ENCODE measurements at places on chromosomes 1 and 21. TPM values are rescaled to one million over a fixed set of nuclear protein-coding genes. Genes with fewer than 3 reads are reported as not detected.
A peak's percentile ranks its signal among the peaks of the same experiment; 100 is the strongest.

DNA sequence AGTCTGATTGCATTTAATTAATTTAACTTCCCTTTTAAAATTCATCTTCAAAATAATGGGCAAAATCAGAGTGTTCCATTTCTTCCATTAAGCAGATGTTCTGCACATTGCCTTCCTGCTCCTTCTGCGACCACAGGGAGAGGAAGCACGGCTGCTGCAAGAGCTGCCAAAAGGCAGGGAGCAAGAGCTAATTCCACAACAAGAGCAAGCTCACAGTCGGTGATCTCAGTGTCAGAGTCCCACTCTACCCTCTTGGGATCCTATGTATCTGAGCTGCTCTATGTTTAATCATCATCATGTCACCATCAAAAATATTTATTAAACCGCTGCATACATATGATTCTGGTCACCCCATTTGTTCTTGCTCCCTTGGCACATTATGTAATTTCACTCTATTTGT lies 255.3 kb upstream of the CAMK1G start:
- no peak for DNase-seq

DNA sequence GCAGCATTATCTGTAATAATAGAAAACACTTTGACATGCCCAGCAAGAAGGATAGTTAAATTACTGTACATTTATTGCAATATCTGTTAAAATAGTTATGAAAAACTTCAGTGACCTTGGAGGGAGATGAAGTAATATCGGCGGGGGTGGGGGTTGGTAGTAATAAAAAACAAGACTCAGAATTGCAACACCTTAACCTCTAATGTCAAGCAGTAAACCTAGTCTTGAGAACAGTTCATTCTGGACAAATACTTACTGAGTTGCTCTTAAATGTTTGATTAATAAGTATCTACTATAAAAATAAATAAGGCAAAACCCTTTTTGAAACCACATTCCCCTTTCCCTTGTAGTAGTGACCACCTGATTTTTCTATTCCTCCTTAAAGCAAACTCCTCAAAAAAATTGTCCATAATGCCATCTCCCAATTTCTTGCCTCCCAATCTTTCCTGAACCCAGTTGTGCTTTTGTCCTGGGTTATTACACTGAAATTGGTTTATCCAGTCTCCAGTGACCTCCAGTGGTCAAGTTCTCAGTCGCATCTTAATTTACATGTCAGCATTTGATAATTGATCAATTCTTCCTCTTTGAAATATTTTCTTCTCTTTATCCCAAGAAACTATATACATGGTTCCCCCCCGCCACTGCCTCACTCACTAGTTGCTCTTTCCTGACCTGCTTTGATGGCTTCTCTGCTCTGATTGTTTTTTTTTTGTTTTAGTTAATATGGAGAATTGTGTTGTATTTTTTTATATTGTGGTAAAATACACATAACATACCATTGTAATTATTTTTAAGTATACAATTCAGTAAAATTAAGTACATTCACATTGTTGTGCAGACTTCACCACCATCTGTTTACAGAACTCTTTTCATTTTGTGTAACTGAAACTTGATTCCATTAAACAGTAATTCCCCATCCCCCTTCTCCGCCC lies 36.8 kb downstream of the RAP1A start:
- peak; percentile 48 for DNase-seq

GRCh38 chr1:14602136-14602535 lies 3.7 kb downstream of the KAZN start:
- DNase-seq, result no peak

DNA sequence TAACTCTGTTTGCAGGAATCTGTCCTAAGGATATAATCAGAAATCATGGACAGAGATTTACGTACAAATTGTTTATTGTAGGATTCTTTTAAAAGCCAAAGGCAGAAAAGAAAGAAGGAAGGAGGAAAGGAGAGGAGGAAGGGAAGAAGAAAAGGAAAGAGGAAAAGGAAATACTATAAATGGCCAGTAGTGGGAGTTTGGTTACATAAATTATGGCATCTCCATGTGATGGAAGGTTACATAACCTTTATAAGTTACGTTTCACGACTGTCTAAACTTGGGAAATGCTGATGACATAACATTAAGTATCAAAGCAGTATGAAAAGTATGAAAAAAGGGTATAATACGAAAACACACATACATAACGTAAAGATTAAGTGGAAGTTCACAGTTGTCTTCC lies 39.0 kb downstream of the SMYD2 start:
- no peak for DNase-seq

DNA sequence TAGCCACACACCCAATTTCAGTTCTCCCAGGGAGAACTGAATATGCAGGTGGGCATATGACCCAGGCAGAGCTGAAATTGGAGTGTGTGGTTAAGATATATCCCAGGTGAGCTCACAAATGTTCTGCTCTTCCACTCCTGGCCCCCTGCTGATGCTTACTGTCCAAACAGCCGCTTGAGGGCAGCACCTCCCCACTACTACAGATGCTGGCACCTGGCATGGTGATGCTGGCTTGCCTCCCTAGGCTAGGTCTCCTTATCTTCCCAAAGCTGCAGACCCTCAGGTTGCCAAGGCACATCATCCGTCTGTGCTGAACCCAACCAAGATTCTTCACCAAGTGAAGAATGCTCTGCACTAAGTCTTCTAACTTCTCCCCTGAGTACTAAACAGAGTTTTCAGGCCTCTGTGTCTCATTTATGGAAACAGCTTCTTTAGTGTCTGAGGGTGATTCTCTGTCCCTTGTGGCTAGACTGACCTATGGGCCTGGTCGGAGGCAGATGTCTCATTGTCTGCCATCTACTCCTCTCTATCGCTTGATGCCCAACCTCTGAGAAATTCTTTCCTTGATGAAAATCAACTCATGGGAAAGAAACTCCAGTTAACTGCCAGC lies 27.2 kb downstream of the XCL1 start:
- DNase-seq, result peak; percentile 56

DNA sequence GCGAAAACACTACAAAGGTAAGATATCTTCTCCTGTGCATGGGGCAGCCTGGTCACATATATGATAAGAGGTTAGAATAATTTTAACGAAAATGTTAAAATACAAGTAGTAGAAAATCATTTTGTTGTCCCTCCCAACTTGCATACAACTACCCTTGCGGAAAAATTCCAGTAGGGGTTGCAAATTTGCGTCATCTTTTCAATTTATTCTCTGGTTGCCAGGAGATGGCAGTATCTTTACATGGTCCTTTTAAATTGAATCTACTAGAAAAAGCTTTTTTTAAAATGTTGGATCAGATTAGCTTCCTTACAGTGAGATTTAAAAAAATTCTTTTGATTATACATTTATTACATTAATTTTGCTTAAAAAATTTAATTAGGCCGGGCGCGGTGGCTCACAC lies 10.9 kb downstream of the S100PBP start:
- peak; percentile 21 for DNase-seq

GRCh38 chr1:93720956-93721626 lies 39.5 kb upstream of the BCAR3 start:
- peak; percentile 61 for DNase-seq

DNA sequence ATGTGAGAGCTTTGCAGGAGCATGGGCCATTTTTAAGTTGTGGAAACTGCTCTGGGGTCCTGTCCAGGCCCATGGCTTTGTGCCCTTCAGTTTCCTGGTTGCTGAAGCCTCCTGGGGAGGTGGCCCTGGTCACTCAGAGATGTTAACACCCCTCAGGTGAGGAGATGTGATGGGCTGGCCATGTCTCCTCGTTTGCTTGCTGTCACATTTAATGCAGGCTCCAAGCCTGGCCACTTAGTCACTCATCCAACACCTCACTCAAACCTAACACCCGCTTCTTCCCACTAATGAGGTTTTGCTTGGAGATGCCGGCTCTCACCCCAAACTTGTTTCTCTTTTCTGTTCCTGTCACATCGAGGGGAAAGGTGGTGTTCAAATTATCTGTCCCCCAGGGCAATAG lies 192.7 kb downstream of the PTPRU start:
- DNase-seq, result no peak

DNA sequence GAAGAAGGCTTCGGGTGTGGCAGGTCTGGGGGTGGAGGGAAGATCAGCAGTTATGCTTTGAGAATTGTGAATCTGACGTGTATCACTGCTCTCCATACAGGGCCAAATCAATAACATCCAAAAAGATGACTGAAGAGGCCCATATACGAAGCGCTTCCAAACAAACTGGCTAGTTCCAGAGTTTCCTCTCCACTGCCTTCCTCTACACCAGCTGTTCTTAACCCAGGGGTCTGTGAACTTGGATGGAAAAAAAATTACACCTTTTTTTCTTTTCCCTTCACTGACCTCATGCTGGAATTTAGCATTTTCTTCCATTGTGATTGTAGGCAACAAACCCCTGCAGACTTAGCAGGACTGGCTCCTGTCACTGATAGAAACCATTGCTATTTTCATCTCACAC lies 77.1 kb upstream of the NBL1 start:
- DNase-seq, result no peak

DNA sequence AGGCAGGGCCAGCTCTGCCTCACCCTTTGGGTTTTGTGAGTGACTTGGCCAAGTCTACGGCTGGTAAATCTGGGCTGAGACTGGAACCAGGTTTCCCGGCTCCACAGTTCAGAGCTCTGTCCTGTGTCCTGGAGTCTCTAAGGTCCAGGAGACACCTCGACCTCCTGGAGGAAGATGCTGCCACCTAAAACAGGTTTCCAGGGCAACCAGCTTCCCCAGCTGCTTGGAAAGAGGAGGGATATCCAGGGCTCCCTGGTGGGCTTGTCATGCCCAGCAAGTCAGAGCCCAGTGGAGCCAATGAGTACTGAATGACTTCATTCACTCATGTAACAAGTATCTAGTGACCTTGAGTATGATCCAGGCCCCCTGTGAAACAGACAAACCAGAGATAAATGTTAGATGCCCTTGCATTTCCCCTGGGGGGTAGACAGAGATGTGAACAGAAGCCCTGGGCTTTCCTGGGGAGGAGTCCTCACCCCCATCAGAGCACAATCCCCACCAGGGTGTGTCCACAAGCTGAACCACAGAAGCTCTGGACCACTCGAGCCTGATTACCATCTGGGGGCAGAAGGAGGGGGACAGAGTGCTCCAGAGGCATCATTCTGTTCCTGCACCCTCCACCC lies 181.2 kb upstream of the RAB4A start:
- DNase-seq, result no peak

GRCh38 chr1:7526196-7526866 lies 244.8 kb upstream of the VAMP3 start:
- DNase-seq, result no peak

- no peak for DNase-seq
Observed at GRCh38 chr21:32056791-32057190, 184.0 kb downstream of the HUNK start.

- no peak for DNase-seq
Observed at GRCh38 chr1:19330449-19331135, 18.5 kb downstream of the SLC66A1 start.

- peak; percentile 10 for DNase-seq
Observed at GRCh38 chr1:27785781-27786455, 12.9 kb downstream of the STX12 start.

- no peak for DNase-seq
Observed at GRCh38 chr1:156033011-156033410, 12.3 kb upstream of the SSR2 start.

GRCh38 chr1:118945489-118945888 lies 42.7 kb downstream of the TBX15 start:
- DNase-seq, result peak; percentile 47

- DNase-seq, result no peak
Observed at GRCh38 chr1:32636914-32637645, 13.3 kb downstream of the ZBTB8OS start.

GRCh38 chr1:205588636-205589035 lies 43.2 kb downstream of the ELK4 start:
- peak; percentile 67 for DNase-seq

- DNase-seq, result peak; percentile 58
Observed at GRCh38 chr1:26602378-26602959, 72.9 kb downstream of the RPS6KA1 start.

DNA sequence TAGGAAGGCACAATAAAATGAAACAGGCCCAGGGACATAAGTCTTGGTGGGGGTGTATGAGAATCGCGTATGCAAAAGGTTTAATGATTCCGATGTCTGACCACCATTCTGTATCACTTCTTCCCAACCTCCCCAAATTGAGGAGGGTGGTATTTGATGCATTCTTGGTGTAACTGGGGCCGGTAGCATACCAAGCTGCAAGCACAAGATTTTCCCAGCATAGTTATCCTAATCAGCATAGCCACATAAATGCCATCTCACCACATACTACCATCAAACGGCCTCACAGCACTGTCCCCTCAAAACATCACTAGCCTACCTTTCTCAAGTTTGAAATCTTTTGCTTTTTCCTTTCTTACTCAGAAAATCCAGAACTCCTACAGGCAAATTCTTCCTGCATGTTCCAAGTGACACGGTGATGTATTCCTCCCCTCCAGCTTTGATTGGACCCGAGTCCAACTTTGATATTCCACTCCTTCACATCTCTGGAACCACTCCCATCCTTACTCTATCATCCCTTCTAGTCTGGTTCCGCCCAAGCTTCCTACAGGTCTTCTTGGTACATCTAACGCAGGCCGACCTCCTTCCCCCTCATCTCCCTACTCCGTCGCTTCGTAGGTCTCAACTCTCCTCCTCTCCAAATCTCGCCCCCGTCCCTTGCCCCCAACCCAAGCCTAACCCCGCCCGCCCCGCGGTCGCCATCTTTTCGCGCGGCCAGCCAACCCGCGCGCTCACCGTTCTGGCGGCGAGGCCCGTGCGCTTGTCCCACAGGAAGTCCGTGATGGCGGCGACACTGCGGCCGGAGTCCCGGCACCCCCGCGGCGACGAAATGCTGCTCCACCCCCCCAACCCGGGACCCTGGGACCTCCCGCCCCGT lies 600 bp downstream of the CLK2 start:
- DNase-seq, result peak; percentile 48

- DNase-seq, result peak; percentile 10
Observed at GRCh38 chr1:100188617-100189016, 10.6 kb upstream of the LRRC39 start.

- peak; percentile 13 for DNase-seq
Observed at GRCh38 chr1:188937965-188938551, 1539.6 kb downstream of the BRINP3 start.

DNA sequence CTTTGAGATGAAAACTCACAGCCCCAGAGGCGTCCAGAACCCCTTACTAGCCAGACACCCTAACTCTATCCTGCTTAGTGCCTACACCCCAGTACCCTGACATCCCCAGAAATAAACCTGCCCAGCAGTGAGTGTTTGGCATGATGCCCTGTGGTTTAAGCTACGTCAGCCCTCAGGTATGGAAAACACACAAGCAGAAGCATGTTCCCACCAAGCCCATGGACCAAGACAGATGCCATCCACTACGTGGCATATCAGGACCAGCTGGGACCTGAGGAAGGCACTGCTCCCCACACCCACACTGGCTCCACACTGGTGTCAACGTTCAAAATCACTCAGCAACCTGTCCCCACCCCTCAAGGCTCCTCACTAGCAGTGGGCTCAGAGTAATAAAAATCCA lies 116.4 kb downstream of the SYT2 start:
- DNase-seq, result peak; percentile 52

The RPRD2 gene
- total RNA-seq, result 8.7 TPM

The TPTE gene
- total RNA-seq, result 1.7 TPM

The C1orf226 gene
- total RNA-seq, result 1.3 TPM

The VANGL2 gene
- total RNA-seq, result 2.1 TPM

The VASH2 gene
- total RNA-seq, result 0.42 TPM

The CR1 gene
- total RNA-seq, result not detected

The ATPAF1 gene
- total RNA-seq, result 58.5 TPM

The DEPDC1 gene
- total RNA-seq, result 55.3 TPM

The HSD11B1 gene
- total RNA-seq, result 45.4 TPM

All from HT1080 (cell line).